Activated T-cell treated with anti-CD3 and anti-CD28 coated beads, Interleukin-2, amount 50 U/mL, for 4 hours (primary cell): ENCODE measurements at places on chromosomes 12 and 14. TPM values are rescaled to one million over a fixed set of nuclear protein-coding genes. Genes with fewer than 3 reads are reported as not detected.

DNA sequence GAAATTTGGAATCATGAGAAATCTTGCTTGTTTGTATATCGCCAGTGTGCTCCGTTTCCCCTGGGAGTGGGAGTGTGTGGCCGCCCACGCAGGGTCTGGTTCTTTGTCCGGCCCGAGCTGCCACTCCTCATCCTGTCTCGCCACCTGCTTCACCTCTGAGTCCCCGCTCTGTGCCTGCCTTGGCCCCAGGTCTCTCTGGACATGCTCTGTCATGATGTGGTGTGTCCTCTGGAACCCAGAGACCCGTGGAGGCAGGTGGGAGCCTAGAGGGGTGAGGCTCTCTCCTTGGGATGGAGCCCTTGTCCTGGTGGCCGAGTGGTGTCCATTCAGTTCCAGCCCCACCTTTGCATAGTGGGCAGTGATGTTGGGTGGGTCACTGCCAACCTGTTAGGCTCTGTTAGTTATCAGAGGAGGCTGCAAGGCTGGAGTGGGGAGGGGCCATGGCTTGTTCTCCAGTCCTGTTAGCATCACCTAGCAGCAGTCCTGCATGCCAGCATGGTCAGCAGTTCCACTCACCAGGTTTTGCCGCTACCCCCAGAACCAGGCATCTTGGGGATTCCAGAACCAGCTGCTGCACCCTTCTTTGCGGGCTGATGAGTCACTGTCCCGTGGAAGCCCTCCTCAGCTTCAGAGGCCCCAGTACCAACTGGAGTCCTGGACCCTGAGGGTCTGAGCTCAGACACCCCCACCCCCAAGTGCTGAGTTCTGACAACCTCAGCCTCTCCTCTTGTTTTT, 76.5 kb downstream of the EP400 start:
- DNase-seq, result no peak

GRCh38 chr14:24634158-24634557, at the start of gene GZMB:
Gene GZMB, minus strand, starts transcription at chr14:24634190. Its CDS starts 30 bp downstream, at chr14:24634160.
- peak; percentile 53 for DNase-seq

GRCh38 chr12:24615967-24616411, 332.9 kb downstream of the BCAT1 start:
- no peak for DNase-seq

DNA sequence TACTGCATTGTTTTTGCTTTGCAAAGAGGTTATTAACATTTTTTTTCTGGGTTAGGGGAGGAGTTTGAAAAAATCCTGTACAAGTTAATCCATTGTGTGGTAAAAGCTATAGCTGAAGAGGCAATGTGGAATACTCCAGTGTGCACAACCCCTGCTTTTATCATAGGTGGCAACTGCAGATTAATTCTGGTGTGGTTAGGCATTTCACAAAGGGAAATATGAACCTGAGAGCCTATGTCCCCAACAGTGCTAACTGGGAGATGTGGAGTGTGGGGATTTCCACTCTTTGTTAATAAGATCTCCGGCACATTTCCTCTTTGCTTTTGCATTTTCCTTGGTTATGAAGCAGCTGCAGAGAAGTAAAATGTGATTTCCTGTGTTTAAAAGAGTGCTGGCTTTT, 33.6 kb downstream of the PRORP start:
- DNase-seq, result no peak

DNA sequence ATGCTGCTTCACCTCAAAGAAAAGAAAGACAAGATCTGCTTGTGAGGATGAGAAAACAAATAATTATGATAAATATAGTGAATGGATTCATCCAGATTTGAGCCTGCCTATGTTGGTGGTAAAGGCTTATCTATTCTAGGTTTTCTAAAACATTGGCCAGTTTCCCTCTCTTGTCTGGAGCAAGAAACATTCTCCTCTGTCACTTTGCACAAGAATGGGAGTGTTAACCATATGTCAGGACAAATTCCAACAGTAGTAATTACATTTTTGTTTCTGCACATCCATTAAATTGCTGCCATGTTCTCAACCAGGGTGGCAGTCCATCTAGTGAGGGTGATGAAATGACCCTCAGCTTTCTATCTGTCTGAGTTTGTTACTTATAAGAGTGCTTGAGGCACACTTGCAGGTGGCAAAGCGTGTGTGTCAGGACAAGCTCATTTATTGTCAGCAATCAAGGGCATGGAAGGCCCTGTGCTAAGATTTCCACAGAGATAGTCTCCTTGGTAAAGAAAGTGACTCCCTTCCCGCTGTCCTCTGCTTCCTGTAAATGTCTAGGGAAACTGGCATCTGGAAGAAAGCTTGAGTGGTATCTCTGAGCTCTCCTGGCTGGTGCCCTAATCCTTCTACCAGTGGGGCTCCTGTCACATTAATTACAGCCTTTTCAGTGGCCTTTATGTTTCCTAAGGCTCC, 502.1 kb upstream of the FLRT2 start:
- no peak for DNase-seq

LTA4H gene
- total RNA-seq, result 78.7 TPM

- DNase-seq, result no peak
Observed at GRCh38 chr12:93699271-93700145, 22.3 kb downstream of the CRADD start.

AJUBA gene
- 2.0 TPM for total RNA-seq

DNA sequence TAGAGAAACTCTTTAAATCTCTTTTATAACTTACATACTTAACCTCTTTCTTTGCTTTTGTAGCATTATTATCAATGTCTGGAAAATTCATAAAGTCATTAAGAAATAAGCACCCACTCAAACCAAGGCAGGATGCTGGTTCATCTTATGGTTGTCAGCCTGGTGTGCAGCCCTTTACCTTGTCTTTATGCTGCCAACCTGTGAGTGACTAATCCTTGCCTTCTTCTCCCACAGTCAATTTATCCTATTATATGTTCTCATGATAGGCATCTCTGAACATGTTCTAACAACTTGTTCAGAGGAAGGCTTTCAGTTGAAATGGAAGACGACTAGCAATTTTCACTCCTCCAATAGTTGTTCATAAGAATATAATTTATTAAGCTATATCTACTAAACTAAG, 186.9 kb upstream of the CAND1 start:
- no peak for DNase-seq

GRCh38 chr14:103013028-103013427, 44.3 kb downstream of the CDC42BPB start:
- no peak for DNase-seq
